ENCODE measurements at places on chromosomes 6 and 20.

DNA sequence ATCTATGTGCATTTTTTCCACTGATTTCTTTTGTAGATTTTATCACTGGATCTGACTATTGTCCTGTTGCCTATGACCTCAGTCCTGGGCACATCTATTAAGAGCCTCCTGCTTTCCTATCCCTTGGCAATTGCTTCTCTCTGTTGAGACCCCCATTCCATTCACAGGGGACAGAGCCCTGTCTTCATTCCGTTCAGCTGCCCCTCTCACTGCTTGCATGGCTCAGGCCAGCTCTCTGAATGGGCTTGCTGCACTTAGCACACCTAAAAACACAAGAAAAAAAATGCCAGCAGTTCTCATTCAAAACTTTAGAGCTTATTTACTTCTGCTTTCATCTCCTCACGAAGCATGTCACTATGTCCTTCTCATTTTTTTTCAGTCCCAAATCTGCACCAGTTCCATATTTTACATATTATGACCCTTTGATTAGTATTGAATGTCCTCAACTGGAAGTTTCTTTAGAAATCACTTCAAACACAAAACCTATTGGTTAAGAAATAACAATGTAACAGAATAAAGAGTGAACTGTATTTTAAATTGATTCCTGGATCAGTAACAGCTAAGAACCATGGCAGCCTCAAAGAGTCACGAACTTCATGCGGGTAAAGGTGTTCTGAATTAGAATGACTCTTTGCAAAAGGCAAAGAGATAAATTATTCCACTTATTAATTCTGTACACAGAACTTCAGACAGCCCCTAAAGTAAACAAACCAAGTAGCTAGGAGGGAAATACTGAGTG, 616.5 kb downstream of the C6orf118 start:
- DNase-seq = no peak

DNA sequence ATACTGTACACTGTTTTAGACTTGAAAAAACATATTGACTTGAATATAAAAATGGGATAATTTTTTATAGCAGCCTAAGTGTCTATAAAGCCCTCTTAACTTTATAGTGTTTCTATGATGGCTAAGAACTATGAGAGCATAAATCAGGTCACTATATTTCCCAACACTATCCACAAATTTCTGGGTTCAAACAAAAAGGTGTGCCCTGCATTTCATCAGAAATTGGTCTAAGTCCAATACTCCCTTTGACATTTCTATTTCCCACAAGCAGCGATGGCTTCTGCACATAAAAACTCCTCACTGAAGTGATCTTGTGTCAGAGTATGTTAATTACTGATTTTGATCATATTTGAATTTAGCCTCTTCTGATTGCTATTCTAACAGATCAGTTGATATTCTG, 143.9 kb downstream of the WDR27 start:
- no peak for DNase-seq

DNA sequence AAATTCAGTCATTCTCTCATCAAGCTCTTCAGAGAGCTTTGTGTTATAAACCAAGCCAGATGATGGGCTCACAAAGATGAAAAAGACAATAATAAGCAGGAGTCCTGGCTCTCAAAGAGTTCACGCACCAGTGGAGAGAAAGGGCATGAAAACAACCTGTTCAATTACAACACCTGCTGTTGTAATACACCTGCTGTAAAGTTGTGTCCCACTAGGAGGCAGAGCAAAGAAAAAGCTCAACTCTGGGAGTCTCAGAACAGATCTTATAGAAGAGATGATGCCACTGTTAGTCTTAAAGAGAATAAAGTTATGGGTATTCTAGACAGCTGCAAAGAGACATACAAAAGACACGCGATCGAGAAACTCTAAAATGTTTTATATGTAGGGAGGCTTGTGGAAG, 100.6 kb downstream of the DCDC2 start:
- no peak for DNase-seq

DNA sequence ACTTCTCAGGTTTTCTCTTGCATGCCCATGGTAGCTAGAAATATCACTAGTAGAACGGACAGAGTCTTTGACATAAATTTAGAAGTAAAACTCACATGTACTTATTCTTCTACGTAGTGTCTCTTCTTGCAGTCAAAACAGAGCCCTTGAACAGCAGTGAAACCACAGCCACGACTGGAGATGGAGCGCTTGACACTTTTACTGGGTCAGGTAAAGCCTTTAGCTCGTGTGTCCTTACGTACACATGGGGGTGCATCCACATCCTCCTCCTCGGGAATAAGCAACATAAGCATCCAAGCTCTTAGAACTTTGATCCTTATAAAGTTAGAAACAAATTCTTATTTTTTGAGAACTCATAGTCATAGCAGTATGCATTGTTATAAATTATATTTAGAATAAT, 215.3 kb downstream of the EYA4 start:
- no peak for DNase-seq

DNA sequence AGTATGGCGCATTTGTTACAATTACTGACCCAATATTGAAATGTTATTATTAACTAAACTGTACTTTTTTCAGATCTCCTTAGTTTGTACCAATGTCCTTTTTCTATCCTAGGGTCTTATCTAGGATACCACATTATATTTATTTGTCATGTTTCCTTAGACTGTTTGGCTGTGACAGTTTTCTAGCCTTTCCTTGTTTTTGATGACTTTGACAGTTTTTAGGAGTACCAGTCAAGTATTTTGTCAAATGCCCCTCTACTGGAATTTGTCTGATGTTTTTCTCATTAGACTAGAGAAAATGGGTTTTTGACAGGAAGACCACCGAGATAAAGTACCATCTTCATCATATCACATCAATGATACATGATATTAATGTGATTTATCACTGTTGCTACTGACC, 14.6 kb downstream of the CCNC start:
- DNase-seq = no peak

GRCh38 chr6:117354671-117355070, 71.1 kb downstream of the ROS1 start:
- DNase-seq = no peak

GRCh38 chr6:160253714-160254113, 4.9 kb downstream of the SLC22A2 start:
- DNase-seq = no peak

GRCh38 chr6:85580878-85581267, 12.8 kb downstream of the SNX14 start:
- DNase-seq = no peak

DNA sequence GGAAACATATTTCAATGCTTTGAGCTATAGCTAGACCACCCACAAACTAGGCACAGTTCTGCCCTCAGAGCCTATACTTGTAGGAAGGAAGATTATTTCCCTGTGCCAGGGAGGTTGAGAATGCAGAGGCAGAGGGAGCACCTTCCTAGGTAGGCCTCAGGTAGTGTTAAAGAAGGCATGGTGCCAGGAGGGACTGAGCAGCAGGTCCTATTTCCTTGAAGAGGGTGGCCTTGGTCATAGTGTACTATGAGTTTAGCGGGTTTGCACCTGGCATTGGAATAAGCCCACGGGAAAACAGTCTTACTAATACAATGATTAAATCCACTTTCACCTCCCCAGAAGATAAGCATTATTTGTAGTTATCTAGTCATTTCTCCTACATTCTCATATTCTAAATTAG, 375.4 kb downstream of the CDKAL1 start:
- DNase-seq = no peak

DNA sequence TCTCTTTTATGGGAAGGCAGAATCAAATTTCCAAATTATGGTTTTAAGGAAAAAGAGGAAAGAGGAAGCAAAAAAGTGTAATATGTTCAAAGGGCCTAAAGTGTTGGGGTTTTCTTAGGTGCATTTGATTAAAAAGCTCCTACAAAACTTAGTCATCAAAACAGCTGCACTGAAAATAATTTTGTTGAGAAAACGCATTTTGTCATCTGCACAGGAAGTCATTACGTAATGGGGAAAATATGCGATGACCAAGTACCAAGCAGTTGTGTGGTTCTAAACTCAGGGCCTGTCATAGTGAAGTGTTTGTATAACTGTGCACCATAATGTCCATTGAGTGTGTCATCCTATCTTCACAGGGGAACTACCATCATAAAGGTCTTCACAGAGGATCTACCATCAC, 15.6 kb downstream of the HAO1 start:
- no peak for DNase-seq

GRCh38 chr20:41664584-41664983, 46.4 kb upstream of the CHD6 start:
- no peak for DNase-seq

GRCh38 chr20:61956396-61957342, 109.0 kb downstream of the TAF4 start:
- DNase-seq = no peak

DNA sequence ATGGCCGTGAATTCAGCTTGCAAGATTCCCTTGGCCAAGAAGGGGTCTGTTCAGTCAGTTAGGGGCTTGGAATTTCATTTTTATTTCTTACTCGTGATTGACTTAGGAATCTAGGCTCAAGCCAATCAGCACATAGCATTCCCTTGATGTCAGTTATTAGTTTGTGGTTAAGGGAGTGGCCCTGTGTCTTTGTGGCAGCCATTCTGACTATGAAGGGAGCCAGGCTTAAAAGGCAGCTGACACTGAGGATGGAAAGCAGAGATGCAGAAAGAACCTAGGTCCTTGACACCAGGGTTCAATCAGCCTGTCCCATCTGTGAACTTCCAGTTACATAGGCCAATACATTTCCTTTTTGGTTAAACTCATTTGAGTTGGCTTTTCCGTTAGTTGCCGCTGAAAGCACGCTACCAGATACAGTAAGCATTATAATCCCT, 48.1 kb downstream of the MCUR1 start:
- DNase-seq = no peak

DNA sequence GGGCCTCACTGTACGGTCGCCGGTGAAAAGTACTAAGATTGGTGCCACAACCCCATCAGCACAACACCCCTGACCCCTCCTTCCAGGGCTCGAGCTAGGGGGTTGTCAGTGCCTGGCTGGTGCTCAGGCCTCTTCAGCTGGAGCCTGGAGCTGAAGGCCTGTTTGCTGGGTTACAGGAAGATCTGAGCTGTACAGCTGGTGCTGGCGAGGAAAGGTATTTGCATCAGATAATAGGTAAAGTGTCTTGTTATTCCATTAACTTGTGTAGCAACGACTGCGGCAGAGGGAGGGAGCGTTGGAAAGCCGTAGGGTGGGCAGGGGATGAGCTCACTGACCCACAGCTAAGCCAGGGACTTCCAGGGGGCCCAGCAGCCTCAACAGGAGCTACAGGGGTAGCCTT, 15.8 kb upstream of the SIRPA start:
- no peak for DNase-seq

DNA sequence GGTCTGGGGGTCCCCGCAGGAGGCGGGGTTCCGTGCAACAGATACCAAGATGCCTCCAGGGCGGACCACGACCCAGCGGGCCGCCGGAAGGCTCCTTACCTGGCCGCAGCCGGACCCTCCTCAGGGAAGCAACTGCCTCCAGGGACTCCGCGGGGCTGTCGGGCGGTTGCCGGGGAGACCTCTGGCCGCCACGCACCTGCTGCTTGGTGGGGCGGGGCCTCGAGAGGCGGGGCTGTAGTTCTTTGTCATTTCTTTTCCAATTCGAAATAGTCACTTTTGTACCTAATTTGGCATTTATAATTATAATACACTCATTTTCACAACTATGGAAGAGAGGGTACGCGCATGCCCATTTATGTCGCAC, 647 bp downstream of the AK9 start:
- no peak for DNase-seq

GRCh38 chr6:76888351-76888750, 574.9 kb downstream of the HTR1B start:
- no peak for DNase-seq

DNA sequence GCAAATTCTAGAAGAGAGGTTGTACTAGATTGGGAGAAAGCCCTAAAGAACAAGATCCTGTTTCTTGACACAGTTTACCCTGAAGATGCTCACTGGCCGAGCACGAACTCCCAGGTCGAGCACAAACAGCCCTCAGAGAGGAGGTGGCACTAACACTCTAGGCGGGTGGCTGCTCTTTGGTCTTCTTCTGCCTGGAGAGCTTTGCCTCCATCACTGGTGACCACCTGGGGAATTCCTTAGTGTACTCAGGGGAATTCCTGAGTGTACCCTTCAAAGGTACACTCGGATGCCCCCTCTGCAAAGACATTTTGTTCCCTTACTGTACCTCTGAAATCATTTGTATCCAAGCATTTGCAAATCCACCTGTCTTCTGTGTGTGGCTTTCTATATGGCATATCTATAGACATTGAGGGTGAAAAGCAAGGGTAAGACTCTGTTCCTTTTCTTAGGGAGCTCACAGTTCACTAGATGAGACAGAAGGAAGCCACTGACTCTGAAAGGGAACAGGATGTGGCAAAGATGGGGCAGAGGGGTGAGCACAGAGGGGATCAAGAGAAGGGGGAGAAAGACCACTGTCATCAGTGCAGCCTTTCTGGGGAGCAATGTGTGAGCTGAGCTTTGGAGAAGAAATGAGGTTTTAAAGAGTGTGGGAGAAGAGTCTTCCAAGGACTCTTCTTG, 169.8 kb upstream of the PROKR2 start:
- DNase-seq = no peak

- DNase-seq = no peak
Observed at GRCh38 chr6:6516666-6517458, 71.7 kb upstream of the LY86 start.

- DNase-seq = no peak
Observed at GRCh38 chr6:46135176-46135575, 5.4 kb downstream of the ENPP4 start.

DNA sequence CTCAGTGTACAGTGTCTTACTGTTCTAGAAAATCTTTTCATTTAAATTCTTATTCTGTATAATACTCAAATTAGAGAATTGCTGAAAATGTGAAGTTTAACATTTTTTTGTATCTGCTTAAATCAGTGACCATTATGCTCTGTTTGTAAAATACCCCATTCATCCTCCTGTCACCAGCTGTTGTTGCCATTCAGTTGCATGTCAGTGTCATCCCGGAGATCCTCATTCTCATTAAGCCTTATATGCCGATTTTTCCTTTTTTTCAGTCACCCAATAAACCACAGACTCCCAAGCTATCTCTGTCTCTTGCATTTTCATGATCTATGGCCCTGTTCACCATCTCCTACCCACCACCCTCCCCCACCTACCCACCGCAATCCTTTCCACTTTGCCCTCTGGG, 20.4 kb downstream of the GTF2H5 start:
- no peak for DNase-seq

DNA sequence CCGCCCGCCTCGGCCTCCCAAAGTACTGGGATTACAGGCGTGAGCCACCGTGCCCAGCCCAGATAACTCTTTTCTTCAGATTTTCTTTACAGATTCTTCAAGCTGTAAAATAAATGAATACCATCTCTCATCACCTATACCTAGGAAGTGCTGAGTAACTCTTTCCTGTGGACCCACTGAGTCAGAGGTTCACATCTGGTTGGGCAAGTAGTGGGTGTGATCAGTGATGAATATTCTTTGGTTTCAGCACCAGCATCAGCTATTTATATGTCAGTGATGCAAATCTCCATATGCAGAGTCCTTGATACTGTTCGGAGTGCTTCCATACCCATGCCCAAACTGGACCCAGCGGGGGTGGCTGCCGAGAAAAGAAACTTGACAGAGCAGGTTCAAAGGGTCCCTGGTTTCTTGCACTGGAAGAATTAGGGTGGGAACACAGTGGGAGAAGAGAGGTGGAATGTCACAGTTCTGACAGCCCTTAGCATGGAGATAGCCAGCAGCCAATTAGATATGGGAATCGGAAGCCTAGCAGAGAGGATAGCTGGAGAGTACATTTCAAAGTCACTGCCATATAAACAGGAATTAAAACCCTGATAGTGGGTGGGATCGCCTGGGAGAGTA, 64.9 kb upstream of the DDR1 start:
- no peak for DNase-seq
